Activated T-helper 1 cell treated with anti-CD3 and anti-CD28 coated beads, Interleukin-12 subunit alpha, Interleukin-12 subunit beta, Interleukin-2, Interleukin-4 antibody, amounts not matched to agents 30 ng/mL and 10 ng/mL and 1 ng/mL, durations not matched to agents 14 hours and 24 hours and 36 hours (primary cell): ENCODE measurements at places on chromosomes 7 and 10.

GRCh38 chr7:14751461-14751860 lies 151.1 kb downstream of the DGKB start:
- no peak for DNase-seq

- no peak for DNase-seq
Observed at GRCh38 chr10:97498841-97499560, at the start of gene UBTD1. Gene UBTD1, plus strand, starts transcription at chr10:97498924. Its CDS starts 280 bp downstream, at chr10:97499204.

DNA sequence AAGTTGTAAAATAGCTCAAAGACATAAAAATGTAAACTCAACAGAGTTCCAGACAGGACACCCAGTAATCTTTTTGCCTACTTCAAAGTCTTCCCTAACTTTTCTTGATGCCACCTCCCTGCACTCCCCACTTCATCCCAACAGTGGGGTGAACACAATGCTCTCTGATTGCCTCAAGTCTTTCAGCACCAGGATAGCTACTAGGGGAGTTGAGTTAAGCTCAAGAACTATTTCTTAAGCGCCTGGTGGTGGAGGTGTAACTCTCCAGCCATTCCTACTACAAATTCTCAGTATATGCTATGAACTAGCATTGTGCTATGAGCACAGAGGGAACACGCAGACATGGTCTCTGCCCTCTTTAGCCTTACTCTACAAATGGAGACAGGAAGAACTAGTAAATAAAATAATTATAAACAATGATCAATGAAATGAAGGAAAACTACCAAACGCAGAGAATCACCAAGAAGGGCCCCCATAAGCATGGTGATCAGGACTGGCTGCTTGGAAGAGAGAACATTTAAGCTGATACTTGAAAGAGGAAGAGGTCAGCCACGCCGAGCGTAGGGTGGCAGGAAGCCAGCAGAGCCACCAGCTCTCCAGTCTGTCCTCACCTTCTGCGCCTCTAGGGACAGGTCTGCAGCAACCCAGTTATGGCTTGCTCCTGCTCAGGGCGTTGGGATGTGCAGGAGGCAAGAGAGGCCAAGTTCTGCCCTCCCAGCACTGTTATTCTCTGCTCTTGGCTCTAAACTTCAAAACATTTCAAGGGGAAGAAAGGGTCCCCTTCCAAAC lies 16.7 kb upstream of the FRA10AC1 start:
- no peak for DNase-seq

DNA sequence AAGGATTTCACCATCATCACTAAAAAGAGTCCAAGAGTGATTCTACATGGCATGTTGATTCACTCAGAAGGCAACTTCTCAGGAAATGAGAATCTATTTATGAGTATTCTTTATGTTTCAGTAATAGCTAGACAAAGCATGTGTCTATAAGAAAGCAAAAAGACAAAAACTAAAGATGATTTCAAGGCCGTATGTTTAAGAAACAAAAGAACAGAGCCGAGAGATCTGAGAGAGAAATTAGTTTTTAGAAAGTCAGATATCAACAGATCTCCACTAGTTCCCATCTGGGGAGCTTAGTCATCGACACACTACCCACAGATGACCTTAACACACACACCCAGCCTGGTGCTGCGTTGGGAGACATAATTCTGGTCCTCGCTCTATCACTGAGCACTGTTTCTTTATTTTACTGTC lies 21.0 kb downstream of the PIP4K2A start:
- no peak for DNase-seq

GRCh38 chr10:79980711-79981110 lies 31.8 kb upstream of the SFTPD start:
- no peak for DNase-seq

GRCh38 chr10:84026821-84027257 lies 112.5 kb upstream of the GHITM start:
- no peak for DNase-seq

GRCh38 chr7:1219498-1219897 lies 13.2 kb upstream of the UNCX start:
- DNase-seq: no peak

DNA sequence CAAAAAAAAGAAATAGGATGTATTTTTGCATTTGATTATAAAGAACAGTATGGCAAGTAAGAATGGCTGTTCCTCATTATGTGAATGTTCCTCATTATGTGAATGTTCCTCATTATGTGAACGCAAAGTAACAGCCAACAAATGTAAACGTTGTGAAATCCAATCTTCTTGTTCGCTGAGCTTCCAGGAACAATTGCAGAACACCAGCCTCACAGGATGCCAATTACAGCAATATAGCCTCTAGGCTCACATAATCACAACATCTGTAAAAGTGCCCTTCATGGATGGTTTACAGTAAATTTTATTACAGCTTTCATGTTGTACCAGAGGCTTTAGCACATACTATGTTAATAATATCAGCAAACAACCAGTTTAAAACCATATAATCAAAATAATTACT lies 71.6 kb downstream of the THSD7A start:
- DNase-seq: no peak

GRCh38 chr7:92849322-92849721 lies 12.9 kb upstream of the CDK6 start:
- no peak for DNase-seq

DNA sequence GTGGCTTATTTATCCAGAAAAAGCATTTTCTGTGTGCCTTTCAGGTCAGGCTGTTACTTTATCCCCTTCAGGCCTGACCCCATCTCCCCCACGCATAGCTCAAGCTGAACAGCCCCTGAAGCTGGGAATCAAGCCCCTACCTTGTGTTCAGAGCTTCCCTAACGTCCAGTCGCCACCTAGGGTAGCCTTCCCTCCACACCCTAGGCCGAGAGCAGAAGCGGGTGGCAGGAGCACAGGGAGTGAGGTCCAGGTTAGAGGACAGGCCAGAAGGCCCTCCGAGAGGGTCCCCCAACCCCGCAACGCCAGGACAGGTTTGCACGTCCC lies 479 bp upstream of the SEMA4G start:
- no peak for DNase-seq

GRCh38 chr10:13453896-13454295 lies 74.9 kb downstream of the BEND7 start:
- no peak for DNase-seq

DNA sequence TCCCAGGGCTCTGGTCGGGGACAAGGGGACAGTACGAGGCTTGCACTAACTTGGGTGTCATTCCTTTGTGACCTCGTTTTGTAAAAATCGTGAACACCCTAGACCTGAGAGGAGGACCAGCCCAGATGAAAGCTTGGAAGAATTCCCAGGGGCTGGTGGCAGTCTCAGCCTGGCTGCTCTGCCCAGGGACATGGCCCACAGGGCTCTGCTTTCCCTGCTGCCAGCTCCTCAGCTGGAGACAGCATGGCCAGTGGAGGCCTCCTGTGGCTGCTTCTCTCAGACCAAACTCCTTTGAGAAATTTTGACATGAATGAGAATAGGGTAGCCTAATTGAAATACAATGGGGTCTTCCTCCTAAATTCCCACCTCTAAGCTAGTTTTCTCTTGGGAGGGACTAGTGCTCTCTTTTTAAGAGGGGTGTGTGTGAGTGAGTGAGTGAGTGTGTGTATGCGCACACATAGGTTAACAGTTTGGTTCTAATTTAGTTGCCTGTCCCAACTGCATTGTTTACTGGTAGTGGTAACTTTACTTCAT lies 140.3 kb upstream of the EFCAB10 start:
- DNase-seq: no peak

DNA sequence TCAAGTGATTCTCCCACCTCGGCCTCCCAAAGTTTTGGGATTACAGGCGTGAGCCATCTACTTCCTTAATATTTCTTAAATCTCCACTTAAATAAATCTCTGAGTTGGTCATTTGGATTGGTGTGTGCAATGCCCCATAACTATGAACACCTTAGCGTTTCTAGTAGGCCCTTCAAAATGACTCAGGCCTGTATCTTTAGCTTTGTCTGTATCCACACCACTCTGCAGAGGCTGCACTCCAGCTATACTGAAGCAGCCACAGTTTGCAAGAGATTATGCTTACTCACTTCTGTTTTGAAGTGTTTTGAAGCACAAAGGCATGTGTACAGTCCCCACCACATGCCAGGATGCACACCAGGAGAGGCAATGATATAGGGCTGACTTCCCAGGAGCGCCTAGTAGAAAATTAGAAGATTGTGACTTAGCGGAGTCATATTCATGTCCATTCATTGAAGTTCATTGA lies 2.4 kb upstream of the ST7 start:
- DNase-seq: no peak

DNA sequence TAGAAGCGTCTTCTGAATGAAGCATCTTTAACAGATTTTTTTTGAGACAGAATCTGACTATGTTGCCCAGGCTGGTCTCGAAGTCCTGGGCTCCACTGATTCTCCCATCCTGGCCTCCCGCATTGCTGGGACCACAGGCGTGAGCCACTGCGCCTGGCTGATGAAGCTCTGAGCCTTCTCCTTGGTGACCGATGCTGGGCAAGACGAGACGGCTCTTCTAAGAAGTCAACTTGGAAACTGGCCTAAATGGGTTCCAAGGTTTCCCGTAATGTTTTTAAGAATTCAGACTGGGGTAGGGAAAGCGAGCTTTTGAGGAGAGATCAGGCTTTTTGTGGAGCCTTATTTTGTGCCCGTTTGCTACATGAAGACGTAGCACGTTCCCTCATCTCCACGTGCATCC lies 224.5 kb downstream of the ZMYND11 start:
- no peak for DNase-seq

- no peak for DNase-seq
Observed at GRCh38 chr7:134315679-134316538, 821 bp downstream of the SLC35B4 start.

- no peak for DNase-seq
Observed at GRCh38 chr10:83724471-83725241, 414.7 kb upstream of the GHITM start.

DNA sequence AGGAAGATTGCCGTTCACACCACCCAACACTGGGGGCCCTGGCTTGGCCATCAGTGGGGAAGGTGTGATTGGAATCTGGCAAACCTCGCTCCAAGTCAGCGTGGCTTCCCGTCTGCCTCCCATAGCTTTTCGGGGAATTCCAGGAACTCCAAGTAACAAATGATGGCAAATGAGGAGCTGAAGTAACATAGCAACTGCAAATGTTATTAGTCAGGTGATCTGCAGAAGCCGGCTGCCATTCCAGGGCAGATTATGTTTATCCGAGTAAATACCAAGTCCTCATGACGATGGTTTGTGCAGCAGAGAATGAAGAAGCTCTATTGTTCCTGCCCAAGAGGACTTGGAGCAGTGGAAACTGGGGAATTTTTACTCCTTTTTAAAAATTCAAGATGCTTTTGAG lies 270.5 kb upstream of the PODXL start:
- no peak for DNase-seq

DNA sequence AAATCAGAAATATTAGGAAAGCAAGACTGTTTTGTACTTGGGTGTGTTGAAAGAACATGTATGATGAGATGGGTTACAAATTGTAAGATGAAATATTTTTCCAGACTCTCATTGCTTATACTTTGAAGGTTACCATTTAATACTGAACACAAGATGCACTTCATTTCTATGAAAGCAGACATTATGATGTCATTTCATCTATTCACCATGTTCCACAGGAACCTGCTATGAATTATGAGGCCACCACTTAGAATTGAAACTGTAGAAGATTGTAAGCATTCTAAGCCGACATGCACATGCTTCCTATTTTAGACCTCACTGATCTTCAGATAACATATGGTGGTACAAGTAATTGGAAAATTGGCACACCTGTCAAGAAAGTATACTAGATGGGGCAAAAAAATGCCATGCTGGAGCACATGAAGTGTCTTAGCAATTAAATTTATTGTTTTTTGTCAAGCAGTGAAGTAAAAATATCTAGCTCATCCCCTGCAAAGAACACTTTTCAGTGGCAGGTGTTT lies 195.0 kb downstream of the PHF14 start:
- DNase-seq: no peak

DNA sequence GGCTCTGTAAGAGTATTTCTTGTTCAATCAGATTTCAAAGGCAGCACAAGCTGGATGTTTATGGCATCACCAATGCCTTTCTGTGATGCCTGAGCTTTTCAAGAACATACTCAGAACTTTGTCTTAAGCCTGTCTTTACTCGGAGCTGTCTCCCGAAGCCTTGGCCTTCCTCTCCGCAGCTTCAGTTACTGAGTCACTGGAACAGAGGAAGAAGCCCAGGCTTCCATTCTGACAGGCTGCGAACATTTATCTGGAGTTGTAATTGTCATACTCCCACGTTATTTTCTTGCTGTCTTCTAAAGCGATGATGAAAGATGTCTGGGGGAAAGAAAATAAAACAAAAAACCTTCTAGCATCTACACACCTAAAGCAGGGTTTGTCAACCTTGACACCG lies 43.9 kb downstream of the GRK5 start:
- DNase-seq: no peak

GRCh38 chr7:45225311-45225947 lies 67.8 kb downstream of the RAMP3 start:
- no peak for DNase-seq

DNA sequence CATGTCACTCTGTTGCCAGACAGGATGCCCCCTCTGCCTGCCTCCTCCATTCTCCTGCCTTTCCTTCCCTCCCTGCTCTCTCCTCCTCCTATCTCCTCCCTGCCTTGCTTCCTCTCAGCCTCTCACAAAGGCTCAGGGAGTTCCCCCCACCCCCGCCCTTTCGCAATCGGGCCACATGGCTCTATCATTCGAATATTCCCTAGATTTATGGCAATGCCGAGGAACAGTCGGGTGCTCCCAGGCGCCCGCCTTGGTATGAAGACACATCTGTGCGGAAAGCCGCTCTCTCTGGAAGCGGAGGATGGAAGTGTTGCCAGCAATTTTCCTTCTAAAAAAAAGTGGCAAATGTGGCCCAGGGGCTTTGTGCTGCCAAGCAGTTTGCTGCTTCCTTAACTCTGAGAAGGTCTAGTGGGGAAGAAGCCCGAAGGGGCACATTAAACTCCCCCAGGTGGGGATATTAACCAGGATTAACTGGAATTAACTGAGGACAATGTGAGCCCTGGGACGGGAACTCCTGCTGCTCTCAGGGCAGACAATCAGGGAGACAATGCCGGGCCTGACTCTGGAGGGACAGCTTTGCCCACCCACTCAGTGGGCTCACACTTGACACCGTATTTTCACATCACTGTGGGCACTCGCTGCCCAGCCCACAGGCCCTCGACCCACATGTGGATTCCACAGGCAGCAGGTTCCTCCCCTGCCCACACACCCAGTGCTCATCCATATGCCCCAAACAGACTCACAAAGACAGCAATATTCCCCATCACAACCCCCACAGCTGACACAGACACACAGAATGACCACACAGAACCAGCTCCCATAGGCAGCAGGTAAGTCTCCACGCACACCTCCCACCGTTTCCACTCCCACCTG lies 88.4 kb upstream of the SMNDC1 start:
- DNase-seq: no peak

- DNase-seq: no peak
Observed at GRCh38 chr10:35421553-35422178, 85.4 kb downstream of the CCNY start.
